ENCODE measurements at places on chromosomes 5 and 9. TPM values are rescaled to one million over a fixed set of nuclear protein-coding genes. Genes with fewer than 3 reads are reported as not detected.

DNA sequence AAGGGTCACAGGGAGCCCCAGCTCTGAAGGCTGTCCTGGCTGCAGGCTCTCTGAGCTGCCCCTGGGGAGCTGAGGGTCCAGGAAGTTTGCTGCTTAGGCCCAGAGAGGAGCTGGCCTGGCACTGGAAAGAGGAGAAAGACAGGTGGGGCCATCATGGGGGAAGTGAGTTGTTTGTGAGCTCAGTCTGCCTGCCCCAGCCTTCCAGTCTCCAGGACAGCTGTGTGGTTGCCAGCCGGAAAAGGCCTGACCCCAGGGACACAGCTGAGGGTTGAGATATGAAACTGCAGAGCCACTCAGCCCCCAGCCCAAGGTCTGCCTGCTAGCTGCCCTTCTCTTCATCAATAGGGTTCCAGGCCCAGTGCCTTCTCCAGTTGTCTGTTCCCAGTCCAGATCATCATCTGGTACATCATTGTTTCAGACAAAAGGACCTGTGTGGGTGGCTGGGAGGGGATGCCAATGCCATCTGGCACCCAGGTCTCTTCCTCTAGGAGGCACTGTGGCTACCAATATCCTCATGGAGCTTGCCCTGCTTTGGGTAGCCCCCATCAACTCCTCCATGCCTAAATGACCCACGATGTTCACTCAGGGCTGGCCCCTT lies 4.3 kb upstream of the DDX41 start:
- no peak for DNase-seq

Gene MYORG
- total RNA-seq: 113 TPM

GRCh38 chr5:88956416-88956815 lies 73.4 kb upstream of the MEF2C start:
- no peak for DNase-seq

DNA sequence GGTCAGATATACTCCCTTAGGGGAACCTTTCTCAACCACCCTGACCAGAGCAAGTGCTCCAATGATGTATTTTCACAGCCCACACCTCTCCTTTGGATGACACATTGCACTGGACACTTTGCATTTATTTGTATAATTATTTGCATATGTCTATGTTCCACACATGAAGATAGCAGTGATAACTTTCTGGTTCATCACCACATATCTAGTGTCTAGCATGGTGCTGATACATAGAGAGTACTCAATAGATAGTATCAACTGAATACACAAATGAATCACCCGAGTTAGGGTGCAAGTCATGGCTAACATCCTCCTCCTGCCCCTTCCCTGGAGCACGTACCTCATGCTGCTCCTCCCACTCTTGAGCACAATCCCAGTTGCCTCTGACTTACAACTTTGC lies 617.6 kb downstream of the EBF1 start:
- DNase-seq: no peak

Gene KIF4B
- not detected for total RNA-seq

GRCh38 chr5:107289030-107289714 lies 381.6 kb downstream of the EFNA5 start:
- no peak for DNase-seq

DNA sequence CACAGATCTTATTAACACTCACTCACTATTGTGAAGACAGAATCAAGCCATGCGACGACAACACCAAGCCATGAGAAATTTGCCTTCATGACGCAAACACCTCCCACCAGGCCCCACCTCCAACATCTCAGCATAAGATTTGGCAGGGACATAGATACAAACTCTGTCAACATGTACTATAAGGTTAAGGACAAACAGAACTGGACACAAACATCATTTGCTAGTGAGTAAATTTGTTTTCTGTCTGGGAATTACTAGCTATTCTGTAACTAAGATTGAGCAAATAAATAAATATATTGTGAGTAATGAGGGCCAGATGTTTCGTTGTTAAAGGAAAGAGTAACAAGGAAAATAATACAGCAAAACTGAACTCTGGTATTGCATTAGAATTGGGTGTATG lies 15.7 kb upstream of the KCNN2 start:
- DNase-seq: no peak

Gene CCDC183
- total RNA-seq: 77.0 TPM

DNA sequence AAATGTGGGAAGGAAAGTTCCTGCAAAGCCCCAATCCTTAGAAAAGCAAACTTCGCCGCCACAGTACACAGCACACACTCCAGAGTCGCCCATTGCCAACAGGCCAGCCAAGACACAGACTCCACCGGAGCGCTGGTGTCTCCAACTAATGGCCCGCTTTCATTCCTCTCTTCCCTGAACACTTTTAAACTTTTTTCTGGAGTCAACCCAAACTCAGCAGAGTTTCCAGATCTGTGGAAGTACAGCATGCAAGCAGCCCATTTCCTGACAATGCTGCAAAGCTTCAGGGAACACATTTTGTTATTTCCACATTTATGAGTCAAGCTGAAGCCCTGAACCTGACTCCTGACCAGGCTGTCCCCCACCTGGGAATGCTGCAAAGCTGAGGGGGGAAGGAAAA lies 351.9 kb downstream of the NFIB start:
- DNase-seq: no peak

Gene CXXC5
- 38.4 TPM for total RNA-seq

GRCh38 chr9:120399940-120400339 lies 180.0 kb downstream of the CDK5RAP2 start:
- no peak for DNase-seq

Gene MYOZ3
- not detected for total RNA-seq

DNA sequence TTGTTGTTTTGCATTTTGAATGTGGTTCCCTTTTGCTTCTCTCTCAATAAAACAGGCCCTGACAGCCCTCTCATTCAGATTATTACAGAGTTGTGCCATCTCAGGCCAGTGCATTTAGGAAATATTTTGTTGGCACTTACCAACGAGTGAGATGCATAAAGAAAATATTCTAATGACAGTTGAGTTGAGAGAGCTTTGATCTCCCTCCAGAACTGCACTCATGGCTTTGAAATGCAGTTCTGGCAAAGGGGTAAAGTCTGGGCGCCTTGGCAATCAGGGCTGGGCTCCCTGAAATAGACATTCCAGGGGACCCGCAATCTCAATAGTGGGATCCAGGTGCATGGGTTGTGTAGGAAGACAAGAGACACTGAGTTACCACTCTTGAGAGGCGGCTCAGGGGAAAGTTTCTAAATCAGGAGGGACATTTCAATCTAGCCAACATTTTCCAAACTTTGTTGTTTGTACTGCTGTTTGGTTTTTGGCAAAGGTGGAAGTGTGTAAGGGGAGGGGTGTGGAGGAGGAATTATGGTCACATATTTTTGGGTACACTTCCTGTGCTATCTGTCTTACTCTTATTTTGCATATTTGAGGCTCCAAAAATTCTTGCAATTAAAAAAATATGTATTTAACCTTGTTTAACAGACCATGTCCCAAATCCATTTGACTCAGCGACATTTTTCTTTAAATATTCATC lies 48.8 kb downstream of the PAPPA start:
- no peak for DNase-seq

DNA sequence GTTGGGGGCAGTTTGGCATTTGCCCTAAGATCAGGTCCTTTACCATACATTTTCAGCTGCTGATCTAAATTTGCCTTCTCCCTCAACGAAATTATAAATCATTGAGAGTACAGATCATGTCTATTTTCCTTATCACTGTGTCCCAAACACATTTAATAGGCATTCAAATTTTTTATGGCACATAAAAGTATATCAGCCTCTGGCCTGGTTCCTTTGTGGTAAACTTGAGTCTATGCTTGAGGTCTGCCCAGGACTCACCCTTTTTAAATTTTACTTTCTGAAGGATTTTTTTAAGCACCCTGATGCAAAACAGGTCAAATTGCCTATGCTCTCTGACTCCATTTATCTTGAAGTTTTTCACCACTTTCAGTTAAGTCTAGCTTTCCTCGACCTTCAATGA lies 163.6 kb upstream of the GRIN3A start:
- no peak for DNase-seq

- DNase-seq: no peak
Observed at GRCh38 chr5:21603796-21604195, 1249.3 kb downstream of the CDH12 start.

- DNase-seq: no peak
Observed at GRCh38 chr5:73810429-73810828, 184.4 kb downstream of the ARHGEF28 start.

Gene C5orf52
- not detected for total RNA-seq

DNA sequence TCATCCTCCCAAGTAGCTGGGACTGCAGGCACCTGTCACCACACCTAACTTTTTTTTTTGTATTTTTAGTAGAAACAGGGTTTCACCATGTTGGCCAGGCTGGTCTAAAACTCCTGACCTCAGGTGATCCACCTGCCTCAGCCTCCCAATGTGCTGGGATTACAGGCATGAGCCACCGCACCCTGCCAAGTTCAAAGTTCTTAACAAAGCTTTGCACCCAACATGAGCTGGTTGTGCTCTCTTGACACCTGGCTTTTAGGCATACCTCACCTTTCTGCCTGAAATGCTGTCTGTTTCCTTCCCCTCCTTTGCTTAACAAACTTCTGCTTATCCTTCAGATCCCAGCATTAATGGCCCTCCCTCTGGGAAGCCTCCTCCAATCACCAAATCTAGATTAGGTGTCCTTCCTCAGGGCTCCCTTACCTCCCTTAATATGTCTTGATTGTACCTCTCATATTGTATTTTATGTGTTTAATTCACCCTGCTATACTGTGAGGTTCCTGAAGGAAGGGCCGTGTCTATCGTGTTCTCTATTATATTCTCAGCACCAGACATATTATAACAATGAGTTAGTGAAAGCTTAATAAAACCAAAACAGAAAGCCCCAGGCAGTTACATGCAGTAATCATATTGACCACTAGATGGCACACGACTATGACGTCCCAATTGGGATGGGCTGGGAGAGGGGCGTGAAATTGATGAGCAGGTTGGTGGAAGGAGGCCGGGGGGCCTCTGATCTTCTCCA lies 62.9 kb upstream of the PPARGC1B start:
- DNase-seq: peak; percentile 42

DNA sequence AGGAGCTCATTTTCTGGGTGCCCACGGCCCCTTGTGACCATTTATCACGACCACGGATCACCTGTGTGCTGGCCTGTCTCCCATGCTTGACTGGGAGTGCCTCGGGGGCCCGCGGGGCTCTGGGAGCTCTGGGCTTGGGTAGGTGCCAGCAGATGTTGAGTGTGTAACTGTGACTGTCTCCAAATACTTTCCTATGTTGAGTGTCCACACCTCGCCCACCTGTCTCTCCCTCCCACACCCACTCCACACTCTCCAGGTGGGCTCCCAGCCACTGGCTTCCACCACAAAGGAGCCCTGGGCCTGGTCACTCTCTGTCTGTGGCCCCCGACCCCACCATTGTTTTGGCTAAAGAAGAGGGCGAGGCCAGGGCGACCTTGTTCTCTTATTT lies 196.4 kb downstream of the CDK5RAP2 start:
- DNase-seq: no peak

DNA sequence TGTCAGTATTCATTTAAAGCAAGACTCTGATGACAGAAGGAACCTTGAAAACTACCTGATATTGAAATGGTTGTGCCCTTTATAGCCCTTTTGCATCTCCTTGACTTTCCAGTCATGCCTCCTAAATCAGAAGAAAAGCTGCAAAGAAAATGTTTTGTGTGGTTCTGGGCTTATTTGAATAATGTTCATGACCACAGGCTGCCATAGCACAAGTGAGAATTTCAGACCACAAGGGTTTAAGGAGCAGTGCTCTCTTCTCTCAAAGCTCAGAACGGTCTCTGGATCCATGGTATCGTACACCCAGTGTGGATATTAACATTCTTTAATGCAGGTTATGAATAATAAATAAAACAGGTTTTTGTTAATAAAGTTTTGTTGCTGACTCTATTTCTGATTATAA lies 54.2 kb downstream of the GPR107 start:
- no peak for DNase-seq

DNA sequence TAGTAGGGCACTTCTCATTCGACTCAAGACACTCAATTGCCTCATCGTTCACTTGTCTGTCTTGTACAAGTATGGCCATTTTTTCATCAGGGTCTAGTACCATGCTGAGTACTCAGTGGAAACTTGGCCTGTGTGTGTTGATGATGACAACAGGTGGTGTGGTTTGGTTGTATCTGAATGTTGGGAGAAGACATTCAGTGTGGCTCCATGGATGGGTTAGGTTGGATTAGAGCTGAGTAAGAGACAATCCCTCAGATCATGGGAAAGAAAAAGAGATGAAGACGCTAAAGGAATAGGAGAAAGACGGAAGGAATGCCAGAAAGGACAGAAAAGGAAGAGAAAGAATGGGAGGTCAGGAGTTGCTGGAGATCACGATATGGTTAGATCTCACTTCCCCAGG lies 17.0 kb downstream of the PCDH1 start:
- no peak for DNase-seq

DNA sequence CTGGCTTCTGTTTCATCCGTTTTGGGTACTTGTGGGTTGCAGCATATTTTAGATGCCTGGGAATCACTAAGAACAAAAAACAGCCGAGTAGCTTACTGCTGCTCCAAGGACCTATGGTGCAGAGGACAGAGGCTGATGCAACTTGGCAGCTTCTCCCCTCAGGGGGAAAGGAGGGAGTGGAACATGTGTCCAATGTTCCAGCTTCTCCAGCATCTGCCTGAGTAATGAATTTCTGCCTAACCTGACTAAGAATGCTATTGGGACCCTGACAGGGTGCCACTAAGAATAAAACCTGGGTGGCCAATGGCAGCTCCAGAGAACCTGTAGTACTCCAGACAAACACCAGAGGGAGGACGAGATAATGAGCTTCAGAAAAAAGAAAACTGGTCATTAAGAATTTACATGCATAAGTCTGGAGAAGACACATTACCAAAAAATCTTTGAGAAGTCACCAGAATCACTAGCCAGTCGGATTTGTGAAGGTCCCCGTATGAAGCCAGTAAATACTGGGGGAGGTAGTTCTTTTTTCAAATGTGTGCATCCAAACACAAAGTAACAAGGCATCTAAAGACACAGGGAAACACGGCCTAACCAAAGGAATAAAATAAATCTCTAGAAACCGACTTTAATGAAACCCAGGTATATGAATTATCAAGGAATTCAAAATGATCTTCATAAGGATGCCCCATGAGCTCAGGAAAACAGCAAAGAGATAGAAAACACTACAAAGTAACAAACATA lies 293.5 kb downstream of the HINT1 start:
- DNase-seq: peak; percentile 21

DNA sequence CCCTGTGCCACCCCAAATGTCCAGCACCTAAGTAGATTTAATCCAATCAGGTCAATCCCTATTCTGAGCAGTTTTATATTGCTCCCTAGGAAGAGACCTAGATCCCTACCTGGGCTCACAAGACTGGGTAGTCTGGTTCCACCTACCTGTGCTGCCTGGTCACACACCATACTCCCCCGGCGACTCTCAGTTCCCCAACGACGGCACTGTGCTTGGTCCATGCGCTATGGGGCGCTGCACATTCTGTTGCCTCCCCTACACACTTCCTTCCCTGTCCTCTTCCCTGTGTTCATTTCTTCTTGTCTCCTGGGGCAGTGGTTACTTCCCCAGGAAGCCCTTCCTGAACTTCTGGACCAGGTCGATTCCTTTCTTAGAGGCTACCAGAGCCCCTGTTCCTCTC lies 109.9 kb upstream of the IL12B start:
- no peak for DNase-seq

Gene PCDHGB7
- 10.1 TPM for total RNA-seq

Data from transverse colon (tissue), 4 donors.